ENCODE measurements at places on chromosomes 1 and 21.

GRCh38 chr1:206608108-206608698 is 4.1 kb downstream of the EIF2D start:
- DNase-seq: peak; percentile 39

DNA sequence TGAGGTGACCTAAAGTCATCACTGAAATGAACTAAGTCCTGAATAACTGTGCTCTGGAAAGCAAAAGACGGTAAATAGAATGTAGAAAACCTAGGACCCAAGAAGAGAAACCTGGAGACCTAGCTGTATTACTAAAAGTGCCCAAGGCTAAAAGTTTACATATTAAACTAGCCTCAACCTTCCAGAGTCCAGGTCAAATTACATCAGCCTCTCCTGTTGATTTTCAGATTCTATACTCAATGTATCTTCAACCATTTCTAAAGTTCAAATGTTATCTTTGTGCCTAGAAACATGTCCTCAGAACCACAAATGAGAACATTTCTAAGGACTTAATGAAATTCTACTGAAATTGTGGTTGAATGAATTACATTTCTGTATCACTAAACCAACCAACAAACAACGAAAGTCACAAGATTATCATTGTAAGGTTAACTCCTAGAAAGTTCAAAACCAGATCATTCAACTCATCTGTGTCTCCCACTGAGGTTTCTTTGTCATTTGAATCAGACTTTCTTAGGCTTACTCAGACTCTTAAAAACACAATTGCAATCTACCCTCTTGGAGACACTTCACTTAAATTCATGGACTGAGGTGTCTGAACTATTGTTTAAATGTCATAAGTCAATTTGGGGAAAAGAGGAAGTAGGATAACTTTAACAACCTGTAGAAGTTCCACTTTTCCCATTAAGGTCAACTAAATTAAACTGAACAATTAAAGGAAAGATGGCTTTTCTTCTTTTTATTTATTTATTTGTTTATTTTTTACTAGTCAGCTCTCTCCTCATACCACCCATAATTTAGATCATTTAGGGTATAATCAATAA is 207.7 kb downstream of the BARHL2 start:
- no peak for DNase-seq

DNA sequence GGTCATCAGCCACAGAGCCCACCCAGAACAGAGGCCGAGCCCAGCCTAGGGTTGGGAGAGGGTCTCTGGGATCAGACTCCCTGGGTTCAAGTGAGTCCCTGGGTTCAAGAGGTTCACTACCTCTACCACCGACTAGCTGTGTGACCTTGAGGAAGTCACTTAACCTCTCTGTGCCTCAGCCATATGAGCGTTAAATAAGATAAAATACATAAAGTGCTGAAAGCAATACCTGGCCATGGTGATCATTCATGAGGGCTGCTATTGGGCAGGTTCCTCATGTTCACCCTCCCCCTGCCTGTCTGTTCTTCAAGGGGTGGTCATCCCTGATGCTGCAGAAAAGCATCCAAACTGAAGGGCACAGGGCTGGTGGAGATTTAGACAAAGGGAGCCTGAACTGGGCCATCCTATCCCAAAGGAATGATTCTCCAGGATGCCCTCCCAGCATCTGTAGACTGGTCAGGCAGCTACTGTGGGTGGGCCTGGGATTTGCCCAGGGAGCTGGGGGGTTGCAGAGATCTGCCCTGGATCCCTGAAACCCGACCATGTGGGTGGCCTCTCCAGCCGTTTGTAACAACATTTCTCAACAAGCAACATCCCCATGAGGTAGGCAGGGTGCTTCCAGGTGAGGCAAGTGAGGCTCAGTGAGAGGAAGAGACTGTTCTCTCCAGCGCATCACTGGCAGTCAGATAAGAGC is 196.6 kb downstream of the MATN1 start:
- no peak for DNase-seq

DNA sequence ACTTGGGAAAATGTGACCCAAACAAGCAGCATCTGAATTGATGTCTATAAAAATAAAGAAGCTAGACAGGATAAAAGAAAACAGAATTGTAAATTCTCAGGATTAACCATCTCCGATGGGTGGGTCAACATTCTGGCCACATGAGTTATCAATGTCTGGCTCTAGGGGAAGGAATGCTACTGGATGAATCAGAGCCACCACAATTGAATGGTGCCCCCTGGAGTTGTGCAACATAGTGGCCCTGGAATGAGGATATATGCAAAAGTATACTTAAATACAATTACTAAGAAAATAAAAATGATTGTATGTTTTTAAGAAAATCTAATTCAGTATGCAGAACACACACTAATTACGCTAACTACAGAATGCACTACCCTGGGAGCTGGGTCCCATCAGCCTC is 185.6 kb downstream of the TGFBR3 start:
- no peak for DNase-seq

DNA sequence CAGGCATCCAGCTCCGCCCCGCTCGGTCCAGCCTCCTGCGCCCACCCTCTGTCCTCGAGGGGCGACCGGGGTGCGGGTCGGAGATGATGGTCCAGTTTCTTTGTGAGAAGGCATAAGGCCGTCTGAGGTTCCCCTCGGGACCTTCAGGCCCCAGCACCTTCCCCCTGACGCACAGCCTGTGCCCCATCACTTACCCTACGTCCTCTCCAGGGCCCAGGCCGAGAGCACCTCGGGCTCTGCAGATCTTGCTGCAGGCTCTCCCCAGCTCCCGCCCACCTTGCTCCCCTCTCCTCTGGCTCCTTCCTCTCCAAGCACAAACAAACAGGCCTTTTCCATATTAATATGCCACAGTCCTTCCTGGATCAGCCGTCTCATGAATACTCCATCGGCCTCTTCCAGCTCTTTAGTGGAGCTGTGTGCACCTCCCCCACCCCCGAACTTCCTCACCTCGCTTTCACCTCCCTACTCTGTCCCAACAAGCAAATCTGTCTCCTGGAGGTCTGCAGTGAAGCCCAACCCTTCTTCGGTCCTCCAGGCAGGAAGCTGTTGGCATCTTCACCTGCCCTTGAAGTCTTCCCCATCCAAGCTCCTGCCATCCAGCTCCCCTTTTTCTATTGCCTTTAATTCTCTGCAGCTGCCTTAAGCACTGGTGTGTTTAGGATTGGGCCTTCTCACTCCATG is 448 bp upstream of the COL9A2 start:
- no peak for DNase-seq

DNA sequence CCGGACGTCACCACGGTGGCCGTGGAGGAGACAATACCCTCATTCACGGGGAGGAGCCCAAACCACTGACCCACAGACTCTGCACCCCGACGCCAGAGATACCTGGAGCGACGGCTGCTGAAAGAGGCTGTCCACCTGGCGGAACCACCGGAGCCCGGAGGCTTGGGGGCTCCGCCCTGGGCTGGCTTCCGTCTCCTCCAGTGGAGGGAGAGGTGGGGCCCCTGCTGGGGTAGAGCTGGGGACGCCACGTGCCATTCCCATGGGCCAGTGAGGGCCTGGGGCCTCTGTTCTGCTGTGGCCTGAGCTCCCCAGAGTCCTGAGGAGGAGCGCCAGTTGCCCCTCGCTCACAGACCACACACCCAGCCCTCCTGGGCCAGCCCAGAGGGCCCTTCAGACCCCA is 7.0 kb downstream of the TNFRSF14 start:
- DNase-seq: no peak

DNA sequence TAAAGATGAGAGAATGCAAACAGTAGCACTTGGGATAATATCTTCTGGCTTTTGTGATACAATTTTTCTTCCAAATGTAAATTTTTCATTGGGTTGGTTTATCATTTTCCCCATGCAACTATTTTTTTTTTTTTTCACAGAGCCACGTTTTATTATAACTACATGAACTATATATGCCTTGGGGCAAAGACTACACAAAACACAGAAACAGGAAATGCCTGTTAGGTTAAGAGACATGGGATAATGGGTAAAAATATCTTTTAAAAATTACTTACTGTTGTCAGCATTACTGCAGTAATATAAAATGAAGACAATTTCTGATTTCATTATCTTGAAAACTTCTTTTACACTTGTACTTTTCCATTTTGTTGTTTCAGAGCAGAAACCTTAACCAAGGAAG is 74.6 kb downstream of the DISP1 start:
- DNase-seq: no peak

DNA sequence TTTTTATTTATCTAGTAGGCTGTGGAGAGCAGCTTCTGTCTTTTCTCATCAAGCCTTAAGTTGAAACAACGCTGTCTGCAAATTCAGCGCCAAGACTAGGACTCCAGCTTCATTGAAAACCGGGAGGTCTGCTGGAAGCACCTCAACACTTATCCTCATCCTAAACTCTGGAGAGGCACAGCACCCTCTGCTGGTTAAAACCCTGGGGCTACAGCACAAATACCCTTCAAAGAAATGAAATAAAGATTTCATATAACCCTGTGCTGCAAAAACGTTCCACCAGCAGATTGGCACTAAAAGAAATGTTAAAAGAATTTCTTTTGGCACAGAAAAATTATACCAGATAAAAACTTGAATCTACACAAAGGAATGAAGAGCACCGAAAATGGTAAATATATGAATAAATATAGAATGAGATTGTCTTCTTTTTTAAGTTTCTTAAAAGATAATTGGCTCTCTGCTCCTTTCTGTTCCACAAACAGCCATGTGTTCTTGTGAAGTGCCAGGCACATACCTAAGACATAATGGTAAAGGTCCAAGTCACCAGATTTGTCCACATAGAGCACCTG is 227.7 kb upstream of the SAMSN1 start:
- peak; percentile 91 for DNase-seq

GRCh38 chr1:169487561-169487960 is 1.8 kb upstream of the SLC19A2 start:
- DNase-seq: no peak

GRCh38 chr1:205878026-205878425 is 28.1 kb upstream of the PM20D1 start:
- no peak for DNase-seq

- peak; percentile 79 for DNase-seq
These were observed 139.2 kb downstream of the PTPRC start for GRCh38 chr1:198778049-198778448.

GRCh38 chr1:165849353-165850133 is 22.1 kb downstream of the UCK2 start:
- no peak for DNase-seq

- no peak for DNase-seq
These were observed 30.7 kb downstream of the PTPN14 start for GRCh38 chr1:214520544-214521165.

GRCh38 chr1:178644308-178645120 is 80.5 kb upstream of the RALGPS2 start:
- DNase-seq: no peak

Measured in inflammatory macrophage treated with lipopolysaccharide for 1 hour (primary cell).